ENCODE measurements at places on chromosomes 2 and 18.

DNA sequence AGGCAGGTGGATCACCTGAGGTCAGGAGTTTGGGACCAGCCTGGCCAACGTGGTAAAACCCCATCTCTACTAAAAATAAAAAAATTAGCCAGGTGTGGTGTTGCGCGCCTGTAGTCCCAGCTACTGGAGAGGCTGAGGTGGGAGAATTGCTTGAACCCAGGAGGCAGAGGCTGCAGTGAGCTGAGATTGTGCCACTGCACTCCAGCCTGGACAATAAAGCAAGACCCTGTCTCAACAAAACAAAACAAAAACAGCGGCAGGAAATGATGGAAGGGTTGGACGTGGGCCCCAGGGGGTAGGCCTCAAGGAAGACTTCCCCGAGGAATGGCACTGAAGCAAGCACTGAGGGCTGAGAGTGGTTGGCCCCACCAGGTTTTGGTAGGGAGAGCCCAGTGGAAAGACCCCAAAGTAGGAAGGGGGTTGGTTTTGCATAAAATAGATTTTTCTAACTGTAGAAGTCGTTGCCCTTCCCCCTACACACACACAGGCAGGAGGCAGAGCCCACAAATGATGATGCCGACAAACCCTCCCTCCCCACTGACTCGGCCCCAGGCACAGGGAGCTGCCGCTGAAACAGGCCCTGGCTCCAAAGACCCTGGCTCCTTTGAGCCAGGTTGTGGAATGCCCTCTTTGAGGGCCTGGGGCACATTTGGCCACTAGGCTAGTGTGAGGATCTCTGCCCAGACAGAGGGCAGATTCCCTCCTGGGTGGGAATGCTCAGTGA lies 104.8 kb downstream of the CABLES1 start:
- DNase-seq, result no peak

GRCh38 chr2:1744151-1744445 lies 217 bp downstream of the PXDN start:
- DNase-seq, result no peak

DNA sequence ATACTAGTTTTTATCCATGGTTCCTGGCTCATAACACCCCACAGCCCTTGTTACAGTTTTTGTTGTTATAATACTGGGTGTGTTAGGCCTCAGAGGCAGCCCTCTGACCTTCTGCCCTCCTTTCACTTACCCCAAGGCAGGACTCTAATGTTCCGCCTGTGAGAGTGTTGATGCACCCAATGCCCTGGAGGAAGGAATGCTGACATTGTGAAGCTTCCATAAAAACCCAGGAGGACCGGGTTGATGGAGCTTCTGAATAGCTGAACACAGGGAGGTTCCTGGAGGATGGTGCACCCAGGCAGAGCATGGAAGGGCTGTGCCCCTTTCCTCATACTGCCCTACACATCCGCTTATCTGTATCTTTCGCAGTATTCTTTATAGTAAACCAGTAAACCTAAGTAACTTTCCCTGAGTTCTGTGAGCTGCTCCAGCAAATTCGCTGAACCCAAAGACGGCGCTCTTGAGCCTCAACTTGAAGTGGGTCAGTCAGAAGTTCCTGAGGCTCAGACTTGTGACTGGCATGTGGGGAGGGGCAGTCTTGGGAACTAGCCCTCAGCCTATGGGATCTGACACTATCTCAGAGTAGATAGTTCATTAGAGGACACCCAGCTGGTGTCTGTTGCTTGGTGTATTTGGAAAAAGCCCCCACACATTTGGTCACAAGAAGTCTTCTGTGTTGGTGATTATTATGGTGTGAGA lies 10.4 kb downstream of the STON1 start:
- DNase-seq, result no peak

DNA sequence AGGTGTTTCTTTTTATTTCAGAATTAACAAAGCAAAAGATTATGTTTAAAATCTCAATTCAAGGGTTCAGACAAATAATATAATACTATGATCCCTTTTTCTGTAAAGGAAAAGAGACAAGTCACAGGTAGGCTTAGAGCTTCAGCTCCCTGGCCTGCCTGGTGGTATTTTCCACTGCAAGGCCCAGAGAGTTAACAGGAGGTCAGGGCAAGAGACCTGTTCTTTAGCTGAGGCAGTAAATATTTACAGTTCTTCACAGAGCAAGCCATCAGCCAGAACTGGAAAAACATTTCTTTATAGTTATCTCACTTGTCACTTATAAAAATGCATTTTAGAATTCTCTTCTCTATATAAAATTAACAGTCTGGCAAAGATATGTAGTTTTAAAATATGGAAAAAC lies 70.1 kb downstream of the EPG5 start:
- DNase-seq, result no peak

- DNase-seq, result no peak
Measured at GRCh38 chr2:48032765-48033164, 126.5 kb upstream of the FBXO11 start.

- DNase-seq, result no peak
Measured at GRCh38 chr2:240296104-240296406, 139.4 kb upstream of the GPC1 start.

DNA sequence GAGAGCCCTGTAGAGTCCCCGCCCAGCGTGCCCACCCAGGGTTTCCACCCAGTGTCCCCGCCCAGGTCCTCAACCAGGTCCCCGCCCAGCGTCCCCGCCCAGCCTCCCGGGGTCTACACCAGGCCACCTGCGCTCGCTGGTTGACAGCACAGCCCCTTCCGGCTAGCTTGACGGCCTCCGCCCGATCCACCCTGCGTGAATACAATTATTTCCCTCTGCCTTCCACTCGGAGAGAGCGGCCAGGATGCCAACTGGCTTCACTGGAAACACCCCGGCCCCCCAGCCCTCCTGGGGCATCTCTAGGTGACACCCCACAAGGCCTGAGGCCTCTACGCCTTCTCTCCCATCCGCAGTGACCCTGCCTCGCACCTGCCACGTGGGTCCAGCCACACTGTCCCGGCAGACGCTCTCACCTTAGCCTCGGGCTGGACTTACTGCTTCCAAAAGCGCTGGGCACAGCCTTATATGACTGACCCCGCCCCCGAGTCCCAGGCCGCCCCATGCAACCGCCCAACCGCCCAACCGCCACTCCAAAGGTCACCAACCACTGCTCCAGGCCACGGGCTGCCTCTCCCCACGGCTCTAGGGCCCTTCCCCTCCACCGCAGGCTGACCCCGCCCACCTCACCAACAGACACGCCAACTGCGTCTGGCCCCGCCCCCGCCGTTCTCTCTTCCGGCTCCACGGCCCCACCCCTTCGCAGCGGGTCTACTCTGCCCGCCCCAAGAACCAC lies 188.1 kb downstream of the LAMA1 start:
- DNase-seq, result no peak

- no peak for DNase-seq
Measured at GRCh38 chr18:76353500-76353899, 141.5 kb downstream of the ZNF516 start.

DNA sequence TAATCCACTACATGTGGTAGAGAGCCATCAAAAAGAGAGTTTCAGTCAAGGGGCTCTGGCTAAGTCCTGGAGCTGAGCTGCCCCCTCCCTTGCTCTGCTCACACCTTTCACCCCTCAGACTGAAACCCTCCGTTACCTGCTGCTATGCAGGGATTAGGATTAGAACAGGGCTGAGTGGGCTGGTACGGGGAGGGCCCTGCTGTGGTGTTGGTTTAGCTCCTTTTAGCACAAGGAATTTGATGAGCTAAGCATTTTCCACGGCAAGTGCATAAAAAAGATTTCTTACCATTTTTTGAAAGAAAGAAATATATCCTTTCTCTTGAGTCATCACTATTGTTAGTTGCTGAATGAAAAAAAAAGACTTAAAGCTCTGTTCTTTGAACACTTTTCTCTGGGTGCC lies 46.3 kb downstream of the TCF7L1 start:
- DNase-seq, result no peak

DNA sequence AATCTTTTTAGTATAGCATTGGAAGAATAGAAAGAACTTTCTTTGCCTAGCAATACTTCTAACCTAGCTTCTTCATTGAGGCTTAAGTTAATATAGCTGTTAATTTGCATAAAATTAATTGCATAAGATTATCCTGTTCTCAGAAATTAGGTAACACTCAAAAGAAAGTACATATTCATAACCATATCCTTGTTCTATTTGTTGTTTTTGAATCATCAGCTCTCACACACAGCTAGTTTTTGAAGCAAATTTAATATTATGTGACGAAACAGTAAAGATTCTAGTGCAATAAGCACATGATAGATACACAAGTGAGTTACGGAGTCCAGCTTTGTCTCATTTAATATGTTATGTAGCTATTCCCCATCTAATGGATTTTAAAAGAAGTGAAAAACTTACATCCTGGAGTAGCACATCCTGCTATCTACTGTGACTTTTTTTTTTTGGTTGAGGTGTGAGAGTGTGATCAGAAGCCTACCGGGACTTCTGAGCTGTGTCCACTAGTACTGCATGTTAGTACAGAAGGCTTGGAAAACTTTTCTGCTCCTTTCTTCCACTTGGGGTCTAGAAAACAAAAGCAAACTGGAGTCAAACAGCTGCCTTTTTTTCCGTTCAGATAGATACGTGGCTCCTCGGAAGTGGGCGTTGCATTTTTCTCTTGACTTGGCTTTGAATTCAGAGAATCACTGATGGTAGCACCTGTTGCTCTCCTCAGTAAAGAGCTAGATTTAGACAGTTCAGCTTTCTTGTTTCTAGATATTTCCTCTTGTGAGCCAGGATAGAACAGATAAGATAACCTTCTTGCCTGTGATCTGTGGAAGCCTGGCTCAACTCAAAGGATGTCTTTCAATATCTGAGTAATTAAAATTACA lies 27.2 kb downstream of the KDM3A start:
- no peak for DNase-seq

DNA sequence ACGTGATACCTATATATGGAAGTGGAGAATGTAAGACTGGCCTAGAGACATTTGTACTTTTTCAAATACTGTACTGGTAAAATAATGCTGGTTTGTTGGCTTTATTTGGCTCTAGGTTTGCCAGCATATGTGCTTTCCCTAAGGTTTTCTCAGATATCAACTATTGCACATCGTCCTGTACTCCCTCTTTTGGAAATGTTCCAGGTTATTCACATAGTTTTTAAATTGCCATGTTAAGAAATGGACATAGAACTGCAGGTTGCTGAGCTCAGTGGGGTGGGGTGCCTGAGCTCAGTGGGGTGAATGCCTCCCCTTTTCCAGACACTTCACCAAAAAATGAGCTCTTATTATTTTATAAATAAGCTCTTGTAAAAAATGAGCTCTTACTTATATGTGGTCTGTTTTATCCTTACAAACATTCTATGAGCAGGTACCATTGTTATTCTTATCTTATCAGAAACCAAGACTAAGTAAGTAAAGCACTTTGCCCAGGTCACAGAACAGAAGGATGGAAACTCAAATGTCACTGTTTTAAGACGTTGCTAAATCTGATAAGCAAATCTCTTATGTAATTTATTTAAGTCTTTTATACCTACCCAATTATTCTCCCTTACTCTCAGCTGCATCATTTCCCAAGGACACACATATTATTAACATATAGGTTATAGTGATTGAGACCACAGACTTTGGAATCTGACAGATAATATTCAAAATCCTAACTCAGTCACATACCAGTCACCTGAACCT lies 99.0 kb downstream of the CPS1 start:
- DNase-seq, result no peak
